Activated T-cell treated with anti-CD3 and anti-CD28 coated beads for 48 hours (primary cell): ENCODE measurements at places on chromosomes 6 and 20.

DNA sequence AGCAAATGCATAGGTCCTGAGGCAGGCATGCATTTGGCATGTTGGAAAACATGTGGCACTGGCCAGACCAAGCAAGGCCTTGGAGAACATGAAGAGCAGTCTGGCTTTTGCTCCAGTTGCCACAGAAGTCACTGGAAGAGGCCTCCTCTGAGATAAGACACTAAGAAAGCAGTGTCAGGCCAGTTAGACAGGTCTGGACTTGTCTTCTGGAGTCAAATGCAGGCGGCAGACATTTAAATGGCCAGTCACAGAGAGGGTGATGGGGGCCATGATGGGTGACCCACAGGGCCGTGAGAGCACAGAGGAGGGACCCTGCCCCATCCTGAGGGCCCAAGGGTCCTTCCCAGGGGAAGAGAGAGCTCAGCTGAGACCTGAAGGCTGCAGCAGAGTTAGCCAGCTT is 26.7 kb upstream of the ADA start:
- no peak for DNase-seq

- no peak for DNase-seq
Observed at GRCh38 chr6:91483415-91484105, 896.7 kb upstream of the MAP3K7 start.

DNA sequence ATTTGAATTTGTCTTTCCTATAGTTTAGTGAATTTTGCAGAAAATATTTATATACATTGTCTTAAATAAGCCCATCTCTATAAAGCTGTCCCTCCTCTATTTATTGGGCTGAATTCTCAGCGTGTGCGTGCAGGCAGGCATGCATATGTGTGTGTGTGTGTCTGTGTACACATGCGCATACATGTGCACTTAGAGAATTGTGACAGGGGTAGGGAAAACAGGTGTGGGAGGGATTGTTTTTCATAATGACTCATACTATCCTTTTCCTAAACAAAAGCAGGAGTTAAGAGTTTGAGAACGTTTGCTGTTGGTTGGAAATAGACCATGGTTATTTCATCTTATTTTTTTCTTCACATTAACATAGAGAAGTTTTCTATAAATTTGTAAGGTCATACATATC is 43.4 kb upstream of the FABP7 start:
- DNase-seq: no peak

GRCh38 chr20:32582659-32583580 is 2.2 kb downstream of the NOL4L start:
- DNase-seq: no peak

DNA sequence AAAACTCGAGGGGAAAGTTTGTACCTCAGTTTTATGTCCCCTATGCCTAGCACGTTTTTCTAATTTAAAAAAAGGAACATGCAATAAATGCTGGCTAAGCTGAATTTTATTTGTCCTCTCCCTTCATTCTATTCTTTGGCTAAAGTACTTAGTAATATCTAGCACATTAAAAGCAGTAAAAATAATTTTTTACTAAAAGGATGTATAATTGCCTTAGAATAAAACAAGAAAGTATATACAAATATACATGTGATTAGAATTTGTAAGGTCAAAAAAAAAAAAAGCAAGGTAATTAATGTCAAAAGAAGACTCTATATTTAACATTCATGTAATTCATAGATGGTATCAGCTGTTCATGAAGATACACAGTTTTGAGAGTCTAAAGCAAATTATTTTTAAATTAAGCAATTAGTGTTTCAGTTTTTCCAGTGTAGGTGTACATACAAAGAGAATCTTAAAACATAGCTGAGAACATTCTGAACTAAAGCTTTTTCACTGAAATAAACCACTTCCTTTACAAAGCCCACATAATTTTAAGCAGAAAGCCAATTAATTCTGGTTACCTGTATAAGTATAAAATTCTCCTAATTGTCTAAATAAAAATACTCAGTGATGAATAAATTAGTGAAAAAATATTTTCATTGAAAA is 32.4 kb downstream of the HBS1L start:
- no peak for DNase-seq

DNA sequence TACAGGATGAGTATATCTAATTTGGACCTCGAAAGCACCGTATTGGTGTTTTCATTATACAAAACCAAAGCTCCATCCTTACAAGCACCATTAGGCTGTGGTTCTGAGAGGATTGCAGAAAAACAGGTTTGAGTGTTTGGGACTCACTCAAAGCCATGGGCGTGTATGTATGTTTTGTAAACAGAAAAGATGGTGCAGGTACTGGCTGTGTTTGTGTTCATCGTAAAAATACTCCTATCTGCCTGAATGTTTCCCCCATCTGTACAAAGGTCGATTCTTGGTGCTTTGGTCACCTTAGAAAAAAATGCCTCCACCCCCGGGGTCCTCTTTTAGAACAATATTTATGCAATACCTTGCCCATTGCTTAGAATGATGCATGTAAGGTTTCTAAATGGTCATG is 286.6 kb downstream of the TSHZ2 start:
- DNase-seq: no peak

GRCh38 chr20:56414842-56415765 is 3.0 kb downstream of the CASS4 start:
- DNase-seq: peak; percentile 58

- no peak for DNase-seq
Observed at GRCh38 chr6:1415416-1416063, 26.2 kb downstream of the FOXF2 start.

- DNase-seq: no peak
Observed at GRCh38 chr6:168159506-168159905, 80.5 kb upstream of the FRMD1 start.

- no peak for DNase-seq
Observed at GRCh38 chr20:58712151-58712791, 19.7 kb downstream of the NPEPL1 start.

- DNase-seq: no peak
Observed at GRCh38 chr6:19848465-19849029, 11.4 kb downstream of the ID4 start.

DNA sequence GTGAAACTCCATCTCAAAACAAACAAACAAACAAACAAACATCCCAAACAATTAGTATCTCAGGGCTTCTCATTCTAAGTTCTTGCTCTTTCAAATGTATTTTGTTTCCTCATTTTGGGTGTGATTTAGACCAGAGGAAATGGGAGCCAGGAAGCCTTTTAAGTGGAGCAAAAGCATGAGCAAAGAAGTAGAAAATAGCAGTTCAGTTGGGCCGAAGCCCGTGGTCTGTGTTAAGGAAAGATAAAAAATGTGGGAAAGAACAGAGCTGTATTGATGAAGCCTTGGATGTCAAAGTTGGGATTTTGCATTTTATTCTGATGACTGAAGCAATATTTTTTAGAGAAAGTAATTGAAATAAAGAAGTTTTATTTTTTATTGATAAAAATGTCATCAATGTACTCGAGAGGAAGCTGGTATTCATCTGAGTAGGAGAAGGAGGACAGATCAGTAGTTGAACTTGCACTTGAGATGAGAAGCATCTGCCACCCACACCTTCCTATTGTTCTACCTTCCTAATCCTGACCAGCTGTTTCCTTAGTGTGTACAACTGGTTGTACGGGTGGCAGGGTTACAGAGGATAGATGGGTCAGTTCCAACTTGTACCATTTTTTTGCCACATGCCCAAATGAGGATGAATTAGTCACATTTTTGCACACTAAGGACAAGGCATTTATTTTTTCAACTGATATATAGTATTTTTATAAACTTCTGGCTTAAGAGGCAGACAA is 56.1 kb downstream of the KIAA0408 start:
- no peak for DNase-seq

DNA sequence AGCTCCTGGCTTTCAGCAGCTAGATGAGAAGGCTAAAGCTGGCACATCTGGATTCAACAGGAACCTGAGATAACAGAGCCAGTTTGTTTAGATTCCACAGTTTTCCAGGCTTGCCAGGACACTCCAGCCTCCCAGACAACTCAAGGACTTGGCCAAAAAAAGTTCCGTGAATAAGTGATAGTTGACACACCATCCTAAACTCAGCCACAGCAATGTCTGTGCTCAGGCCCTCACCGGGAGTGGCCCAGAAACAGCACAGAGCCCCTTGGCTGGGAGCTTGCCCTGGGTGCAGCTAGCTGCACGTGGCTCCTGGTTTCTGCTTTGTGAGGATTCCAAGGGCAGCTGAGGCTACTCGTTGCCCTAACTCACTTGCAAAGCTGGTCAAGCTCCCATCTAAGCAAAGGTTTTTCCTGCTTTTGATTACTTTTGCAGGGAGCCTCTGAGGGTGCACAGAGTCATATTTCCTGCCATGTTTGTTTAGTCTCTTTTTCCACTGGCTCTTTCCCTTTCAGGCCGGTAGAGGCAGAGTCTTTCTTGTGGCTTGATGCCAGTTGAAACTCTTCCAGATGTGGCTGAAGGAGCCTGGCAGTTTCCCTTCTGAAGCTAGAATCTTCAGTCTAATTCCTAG is 118.3 kb upstream of the ECI2 start:
- no peak for DNase-seq

GRCh38 chr20:49661560-49662329 is 51.9 kb downstream of the B4GALT5 start:
- no peak for DNase-seq

GRCh38 chr20:46704714-46705377 is 4.6 kb upstream of the SLC2A10 start:
- no peak for DNase-seq

DNA sequence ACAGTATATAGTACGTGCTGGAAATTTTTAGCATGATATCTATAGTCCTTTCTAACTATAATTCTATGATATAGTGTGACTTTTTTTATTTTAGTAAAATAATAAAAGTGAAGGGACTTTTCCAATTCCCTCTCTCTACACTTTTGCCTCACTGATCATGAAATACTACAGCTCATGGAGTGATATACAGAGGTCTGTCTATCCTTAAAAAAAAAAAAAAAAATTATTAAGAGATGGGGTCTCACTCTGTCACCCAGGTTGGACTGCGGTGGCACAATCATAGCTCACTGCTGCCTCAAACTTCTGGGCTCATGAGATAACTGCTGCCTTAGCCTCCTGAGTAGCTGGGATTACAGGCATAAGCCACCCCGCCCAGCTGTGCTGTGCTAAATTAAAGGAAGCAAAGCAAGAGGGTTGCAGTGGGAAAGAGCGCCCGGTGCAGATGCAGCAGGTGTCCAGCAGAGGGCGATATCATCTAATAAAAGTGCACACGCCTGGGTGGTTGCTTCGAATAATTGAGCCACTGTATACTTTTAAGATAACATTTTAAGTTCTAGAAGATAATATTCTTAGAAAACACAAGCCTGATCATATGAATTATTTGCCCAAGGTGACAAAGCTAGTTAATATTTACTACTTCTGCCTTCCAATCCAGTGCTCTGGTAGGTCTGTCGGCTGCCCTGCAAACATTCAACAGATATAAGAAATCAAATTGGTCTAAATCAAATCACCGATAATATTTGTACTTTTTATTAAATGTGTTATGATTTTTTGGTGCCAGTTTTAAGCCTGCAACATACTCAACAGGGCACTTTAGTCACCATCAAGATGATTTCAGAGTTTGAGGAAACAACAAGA is 94.9 kb upstream of the NT5E start:
- DNase-seq: peak; percentile 44

- no peak for DNase-seq
Observed at GRCh38 chr6:143167224-143167623, 106.5 kb downstream of the AIG1 start.

GRCh38 chr6:98323605-98324004 is 510.8 kb upstream of the POU3F2 start:
- DNase-seq: no peak

DNA sequence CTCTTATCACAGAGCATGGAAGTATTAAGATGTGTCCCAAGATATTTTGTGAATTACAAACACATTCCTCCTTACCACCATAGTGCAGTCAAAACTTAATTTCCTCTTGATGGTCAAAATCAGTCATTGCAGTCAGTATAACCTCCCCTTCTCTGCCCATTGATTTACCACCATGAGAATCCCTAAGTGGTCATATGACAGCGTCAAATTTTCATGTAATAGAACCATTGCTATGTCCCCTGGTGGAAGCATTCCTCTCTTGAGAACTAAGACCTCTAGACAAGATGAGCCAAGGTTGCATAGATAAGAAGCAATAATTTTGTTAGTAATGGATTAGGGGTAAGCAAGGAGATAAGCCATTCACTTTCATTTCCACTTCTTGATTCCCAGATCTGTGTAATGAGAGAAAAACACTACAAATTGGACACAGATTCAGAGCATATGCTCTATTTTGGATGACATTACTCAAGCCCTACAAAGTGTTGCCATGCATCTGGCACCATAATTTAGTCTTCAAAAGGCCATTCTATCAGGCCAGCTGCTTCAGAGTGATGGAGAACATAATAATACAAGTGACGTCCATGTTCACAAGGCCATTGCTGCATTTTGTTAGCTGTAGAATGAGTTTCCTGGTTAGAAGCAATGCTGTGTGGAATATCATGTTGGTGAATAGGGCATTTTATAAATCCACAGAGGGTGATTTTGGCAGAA is 49.6 kb upstream of the PDE7B start:
- DNase-seq: no peak

DNA sequence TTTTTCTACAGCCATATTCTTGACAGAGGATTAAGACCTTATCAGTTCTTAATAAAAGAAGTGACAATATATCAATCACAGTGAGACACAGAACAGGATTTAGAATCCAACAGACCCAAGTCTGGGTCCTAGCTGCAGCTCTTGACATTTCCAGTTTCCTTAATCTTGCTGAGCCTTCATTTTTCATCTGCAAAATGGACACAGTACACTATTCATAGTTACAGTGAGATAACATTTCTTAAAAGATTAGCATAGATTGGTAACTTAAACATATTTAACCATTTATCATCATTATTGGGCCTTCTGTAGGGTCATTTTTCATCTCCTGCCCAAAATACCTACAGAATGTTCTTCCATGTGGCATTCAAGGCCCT is 45.6 kb downstream of the FKBP5 start:
- DNase-seq: no peak

- no peak for DNase-seq
Observed at GRCh38 chr6:100685747-100686146, 195.4 kb downstream of the ASCC3 start.

- no peak for DNase-seq
Observed at GRCh38 chr6:10271982-10272381, 142.9 kb downstream of the TFAP2A start.

DNA sequence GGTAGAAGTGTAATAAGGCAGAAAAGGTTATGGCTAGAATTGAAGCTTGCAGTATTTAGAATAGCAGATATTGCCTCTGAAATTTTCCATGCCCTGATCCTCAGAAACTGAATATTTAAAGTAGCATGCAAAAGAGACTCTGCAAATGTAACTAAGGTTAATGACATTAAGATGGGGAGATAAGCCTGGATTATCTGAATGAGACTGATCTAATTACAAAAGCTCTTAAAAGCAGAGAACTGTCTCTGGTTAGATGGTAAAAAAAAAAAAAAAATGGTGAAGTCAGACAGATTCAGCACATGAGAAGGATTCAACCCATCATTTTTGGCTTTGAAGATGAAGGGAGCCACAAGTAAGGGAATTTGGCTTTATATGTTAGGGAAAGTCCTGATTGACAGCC is 503.7 kb upstream of the IRAK1BP1 start:
- no peak for DNase-seq

GRCh38 chr6:14743474-14744211 is 502.2 kb upstream of the JARID2 start:
- peak; percentile 84 for DNase-seq

GRCh38 chr6:156109713-156110112 is 654.1 kb upstream of the NOX3 start:
- no peak for DNase-seq
